ENCODE measurements at places on chromosomes 5 and 9. TPM values are rescaled to one million over a fixed set of nuclear protein-coding genes. Genes with fewer than 3 reads are reported as not detected.

- ATAC-seq: peak; percentile 24
These were observed 109.4 kb downstream of the TMEM174 start for GRCh38 chr5:73282383-73282782.

The BNC2 gene
- 42.8 TPM for total RNA-seq

The LCN1 gene
- total RNA-seq: not detected

DNA sequence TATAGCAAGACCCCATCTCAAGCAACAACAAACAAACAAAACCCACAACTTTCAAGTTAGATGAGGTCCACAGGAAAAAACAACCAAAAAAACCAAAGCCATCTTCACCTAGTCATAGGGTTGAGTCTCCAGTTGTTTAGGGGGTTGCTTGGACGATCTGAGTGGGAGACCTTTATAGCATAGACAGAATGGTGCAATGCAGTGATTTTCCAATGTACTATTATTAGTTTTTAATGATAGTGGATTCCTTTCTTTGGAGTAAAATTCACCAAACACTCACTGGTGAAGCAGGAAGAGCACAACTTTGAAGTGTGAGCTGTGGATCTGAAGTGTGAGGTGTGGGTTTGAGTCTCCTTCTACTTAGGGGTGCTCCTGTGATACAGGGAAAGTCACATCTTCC lies 67.0 kb upstream of the KLF9 start:
- ATAC-seq: no peak

DNA sequence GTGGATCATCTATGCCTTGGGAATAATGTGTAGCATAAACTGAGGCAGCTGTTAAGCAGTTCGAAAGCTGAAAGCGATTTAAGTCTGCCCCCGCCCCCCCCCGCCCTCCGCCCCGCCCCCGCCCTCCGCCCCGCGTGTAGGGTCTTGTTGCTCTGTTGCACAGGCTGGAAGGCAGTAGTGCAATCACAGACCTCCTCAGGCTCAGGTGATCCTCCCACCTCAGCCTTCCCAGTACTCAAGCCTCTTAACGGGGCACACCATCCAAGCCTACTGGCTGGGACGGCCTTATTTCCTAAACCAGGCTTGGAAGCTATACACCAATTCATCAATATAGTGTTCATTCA lies 945 bp downstream of the ANKDD1B start:
- ATAC-seq: no peak

The CDC26 gene
- total RNA-seq: 31.8 TPM

- no peak for ATAC-seq
These were observed 30.7 kb downstream of the UHRF2 start for GRCh38 chr9:6443661-6444060.

DNA sequence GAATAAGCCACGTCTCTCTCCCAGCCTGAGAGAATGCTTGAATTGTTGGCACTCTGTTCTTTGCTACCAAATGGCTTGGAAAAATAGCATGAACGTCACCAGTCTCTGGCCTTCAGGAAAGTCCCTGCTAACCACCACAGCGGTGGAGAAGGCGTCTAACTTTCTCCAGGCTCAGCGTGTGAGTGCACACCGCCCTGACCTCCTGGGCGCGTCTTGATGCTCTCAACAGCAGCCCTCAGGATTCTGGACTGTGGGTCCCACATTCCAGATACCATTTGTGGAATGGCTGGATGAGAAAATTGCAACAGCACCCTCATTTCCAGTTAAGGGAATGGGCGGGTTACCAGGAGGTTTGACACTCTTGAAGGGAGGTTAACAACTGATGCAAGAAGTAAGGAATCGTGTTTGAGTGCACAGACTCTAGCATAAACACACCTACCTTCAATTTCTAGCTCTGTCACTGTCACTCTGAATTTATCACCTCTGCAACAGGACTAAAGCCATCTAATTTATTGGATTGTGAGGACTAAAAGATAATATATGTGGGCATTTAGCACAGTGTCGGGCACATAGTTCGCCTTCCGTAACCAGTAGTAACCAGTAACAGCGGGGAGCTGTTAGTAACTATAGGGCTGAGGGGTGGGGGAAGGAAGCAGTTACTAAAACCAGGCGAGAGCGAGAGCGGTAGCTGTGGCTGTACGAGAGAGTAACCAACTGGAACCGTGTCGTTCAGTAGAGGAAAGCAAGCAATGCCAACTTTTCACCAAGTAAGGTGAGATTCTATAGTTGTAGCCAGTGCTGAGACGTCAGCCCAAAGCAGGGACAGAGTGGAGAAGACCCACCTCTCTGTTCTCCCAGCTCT lies 807 bp upstream of the PLGRKT start:
- no peak for ATAC-seq

The CDH6 gene
- total RNA-seq: 36.0 TPM

- no peak for ATAC-seq
These were observed 239.0 kb upstream of the ST8SIA4 start for GRCh38 chr5:101142102-101142501.

DNA sequence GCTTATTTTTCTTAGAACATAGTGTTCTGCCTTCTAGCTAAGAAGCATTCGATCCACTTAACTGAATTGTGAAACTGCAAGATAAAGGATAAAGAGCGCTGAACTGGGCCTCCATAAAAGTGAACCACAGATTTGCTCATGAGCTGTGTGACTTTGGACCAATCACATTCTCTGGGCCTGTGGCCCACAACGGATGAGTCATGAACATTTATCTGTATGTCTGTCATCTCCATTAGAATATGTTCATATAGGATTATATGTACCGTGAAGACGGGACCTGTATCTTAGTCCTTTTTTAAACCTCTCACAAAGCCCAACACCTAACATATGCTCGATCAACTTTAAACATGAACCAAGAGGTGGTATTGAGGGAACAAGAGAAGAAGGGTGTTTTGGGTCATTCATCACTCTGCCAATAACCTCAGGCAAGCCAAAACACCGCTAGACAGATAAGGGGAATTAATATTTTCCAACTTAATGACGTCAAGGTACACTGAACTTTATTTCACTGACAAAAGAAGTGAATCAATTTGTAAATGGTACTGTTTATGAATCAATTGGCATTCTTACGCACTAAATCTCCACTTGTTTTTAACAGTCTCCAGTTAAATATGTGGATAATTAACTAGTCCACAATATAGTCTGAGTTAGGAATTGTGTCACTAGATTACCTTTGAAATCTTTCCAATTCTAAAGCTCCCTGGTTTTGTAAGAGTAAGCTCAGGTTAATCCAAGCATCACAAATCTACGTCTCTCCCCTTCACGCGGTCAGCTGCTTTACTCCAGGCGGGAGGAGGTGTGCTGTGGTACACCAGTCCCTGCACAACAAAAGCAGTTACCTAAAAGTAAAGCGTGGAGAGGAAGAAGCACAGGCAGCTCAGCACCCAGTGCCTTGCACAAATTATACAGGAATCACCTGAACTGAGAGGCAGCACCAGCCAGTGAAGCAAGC lies 1.6 kb downstream of the TMEM245 start:
- no peak for ATAC-seq

The VPS13A gene
- total RNA-seq: 35.1 TPM

All from motor neuron (in vitro differentiated cells).